Stimulated activated CD8-positive, alpha-beta memory T cell treated with anti-CD3 and anti-CD28 coated beads, Interleukin-4, amount 100 ng/mL, for 4 hours (primary cell): ENCODE measurements at places on chromosomes 11 and 22.

DNA sequence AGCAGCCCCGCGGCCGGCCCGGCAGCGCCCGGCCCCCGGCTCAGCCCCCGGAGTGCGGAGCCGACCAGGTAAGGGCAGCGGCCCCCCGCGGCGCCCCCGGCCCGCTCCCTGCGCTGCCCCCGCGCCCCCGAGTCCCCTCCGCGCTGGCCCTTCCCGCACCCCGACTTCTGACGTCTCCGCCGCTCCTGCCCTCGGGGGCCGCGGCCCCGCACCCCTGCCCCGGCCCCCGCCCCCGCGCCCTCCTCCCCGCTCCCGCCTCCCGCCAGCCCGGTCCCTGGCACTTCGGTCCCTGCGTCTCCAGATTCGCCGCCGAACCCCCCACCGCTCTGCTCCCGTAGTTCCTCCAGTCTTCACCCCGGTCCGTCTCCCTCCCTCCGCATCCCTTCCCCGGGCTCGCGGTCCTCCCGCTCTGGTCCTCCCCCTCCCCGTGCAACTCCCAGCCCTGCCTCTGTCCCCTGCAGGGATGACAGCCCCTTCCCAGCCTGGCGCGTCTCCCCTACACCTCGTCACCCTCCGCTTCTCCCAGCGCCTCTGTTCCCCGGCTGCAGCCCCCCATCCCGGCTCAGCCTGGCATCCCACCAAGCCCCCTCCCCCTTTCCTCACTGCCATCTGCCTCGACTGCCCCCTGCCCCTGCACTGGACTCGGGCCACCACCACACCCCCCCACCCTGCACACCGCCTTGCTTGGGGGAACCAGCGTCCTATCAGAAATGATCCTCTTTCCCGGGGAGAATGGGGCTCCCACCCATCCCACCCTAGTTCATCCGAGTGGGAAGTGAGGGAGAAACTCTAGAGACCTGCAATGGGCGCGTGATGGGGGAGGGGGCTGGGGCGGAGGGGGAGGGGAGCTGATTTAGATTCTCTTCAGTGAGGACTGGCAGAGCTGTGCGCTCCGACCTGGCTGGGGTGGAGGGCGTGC is 531 bp downstream of the GRIK4 start:
- no peak for DNase-seq

GRCh38 chr11:47524291-47524874 is 28.5 kb downstream of the CELF1 start:
- no peak for DNase-seq

DNA sequence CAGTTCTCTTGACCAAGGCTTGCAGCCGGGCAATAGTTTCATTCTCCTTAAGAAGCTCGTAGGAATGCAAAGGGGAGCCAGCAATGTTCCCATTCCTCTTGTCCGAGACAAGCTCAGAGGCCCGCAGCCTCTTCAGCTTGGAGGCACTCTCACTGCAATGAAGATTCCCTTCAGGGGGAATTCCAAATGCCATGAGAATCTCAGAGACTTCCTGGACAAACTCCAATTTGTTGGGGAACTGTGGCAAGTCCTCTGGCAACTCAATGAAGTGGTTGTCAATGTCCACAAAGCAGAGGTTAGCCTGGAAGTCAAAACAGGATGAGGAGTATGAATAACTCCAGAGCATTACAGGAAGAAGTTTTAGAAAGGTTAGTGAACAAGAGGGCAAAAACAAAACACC is 84.4 kb downstream of the DENND5A start:
- DNase-seq: no peak

DNA sequence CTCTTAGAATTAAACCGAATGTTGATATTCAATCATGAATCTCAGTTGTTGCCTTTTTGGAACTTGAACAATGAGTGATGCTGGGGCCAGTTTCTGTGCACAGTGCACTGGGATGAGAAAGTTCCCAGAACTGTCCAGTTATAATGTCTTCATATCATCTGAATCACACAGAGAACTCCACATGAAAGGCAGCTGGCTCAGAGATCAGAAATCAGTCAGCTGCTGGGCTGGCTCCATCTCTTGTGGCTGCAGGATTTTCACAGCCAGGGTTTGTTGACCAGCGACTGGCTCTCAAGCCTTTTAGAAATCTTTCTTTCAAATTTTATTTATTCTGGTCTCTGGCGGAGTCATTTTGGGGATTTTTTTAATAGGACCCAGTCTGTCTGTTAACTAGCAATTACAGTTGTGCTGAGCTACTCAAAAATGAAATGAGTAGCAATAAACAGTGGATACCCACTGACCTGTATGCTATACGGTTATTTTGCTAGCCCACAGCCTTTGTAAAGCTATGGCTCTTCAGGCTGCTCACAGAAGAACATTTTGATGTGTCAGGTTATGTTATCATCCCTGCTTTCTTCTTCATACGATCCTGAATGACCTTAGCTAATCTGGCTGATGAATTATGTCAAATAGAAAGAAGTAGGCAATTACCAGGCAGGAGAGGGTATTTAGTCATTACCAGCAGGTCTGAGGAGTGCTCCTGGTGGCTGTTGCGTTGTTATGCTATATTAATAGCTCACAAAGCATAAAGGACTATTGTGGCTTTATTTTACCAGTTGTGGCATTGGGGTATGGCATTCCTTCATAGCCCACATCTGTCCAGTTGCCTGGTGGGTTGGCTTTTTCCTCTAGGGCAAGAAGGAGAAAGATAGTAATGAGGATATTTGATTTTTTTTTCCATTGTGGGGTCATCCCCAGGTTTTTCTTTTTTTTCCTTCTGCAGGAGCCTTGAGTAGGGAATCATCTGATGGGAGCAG is 3.6 kb downstream of the FAT3 start:
- DNase-seq: no peak

DNA sequence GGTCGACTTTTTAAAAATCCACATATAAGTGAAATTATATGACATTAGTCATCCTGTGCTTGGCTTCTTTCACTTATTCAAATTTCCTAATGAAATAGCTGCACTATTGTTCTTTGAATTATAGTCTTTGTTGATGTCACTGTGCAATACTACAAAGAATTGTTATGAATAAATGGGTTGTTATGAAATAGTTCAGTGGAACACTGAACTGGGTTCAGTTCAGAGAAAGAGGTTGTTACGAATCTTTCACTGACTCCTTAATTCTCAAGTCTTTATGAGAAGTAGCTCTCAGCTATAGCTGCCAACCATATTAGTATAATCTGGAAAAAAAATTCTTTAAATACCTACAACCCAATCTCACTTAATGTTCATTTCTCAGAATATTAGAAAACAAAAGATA is 42.3 kb downstream of the CASP12 start:
- DNase-seq: no peak

- DNase-seq: no peak
Observed at GRCh38 chr11:128511712-128512111, 75.6 kb downstream of the ETS1 start.

DNA sequence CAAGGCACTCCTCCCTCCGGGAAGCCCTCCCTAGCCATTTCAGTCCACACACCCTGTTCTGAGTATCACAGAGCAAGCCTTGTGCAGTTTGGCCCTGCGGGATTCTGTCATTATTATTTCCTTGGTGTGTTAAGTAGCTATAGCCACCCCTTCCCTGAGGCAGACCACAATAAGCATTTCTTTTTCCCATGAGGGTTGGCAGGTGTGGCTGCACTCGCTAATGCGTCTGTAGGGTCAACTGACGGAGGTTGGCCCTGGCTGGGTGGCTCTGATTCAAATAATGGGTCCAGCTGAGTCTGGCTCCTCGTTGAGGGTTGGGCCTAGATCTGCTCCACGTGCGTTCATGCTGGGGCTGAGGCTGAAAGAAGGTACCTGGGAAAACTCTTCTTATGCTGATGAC is 5.1 kb downstream of the F2 start:
- no peak for DNase-seq

DNA sequence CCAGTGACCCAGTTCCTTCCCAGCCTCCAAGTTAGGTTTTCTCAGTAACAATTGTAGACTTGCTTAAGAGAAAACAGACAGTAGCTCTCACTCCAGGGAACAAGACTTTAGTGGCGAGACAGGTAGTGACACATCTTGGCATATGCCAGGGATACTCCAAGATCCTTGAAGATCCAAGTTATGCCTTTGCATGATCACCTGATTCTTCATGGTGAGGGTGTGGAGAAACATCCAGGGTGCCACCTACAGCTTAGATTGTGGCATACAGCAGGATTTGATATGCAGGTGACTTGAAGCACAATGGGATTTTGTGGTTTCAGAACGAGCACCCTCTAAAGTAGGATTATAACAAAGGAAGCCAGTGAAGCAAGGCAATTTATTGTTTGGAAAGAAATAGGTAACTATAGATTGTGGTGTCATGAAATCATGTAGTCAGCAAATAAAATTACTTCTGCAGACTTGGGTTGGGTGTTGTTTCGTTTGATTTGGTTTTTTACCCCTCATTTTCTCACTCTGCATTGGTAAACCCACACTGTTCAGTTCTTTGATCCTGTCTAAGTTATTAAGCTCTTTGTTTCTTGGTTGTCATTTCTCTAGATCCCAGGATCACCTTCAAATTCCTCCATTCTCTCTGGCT is 9.2 kb downstream of the POU2AF3 start:
- no peak for DNase-seq

GRCh38 chr11:72860592-72860991 is 46.4 kb downstream of the ATG16L2 start:
- DNase-seq: no peak

GRCh38 chr11:125394296-125394695 is 101.8 kb downstream of the FEZ1 start:
- DNase-seq: no peak

GRCh38 chr11:11740073-11740702 is 101.6 kb upstream of the USP47 start:
- DNase-seq: no peak

GRCh38 chr11:7536100-7536499 is 22.3 kb downstream of the PPFIBP2 start:
- DNase-seq: no peak

DNA sequence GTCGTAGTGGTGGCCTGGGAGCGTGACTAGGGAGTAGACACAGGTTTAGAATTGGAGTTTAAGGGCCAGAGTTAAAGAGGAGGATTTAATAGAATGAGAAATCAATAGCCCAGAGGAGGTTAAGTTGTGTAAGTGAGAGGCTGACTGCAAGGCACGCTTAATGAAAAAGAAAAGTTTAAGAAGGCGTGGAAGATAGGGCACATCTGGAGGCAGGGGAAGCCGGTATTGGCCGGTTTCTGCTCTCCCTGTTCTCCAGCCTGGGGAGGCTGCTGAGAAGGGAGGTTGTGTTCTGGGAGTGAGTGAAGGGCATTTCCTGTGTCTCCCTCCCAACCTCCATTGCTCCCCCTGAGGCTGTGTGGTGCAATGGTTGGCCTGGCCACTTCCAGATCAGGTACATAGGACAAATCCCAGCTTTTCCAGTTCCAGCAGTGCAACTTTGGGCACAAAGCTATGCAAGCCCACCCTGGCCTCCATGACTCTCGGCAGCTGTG is 6.3 kb downstream of the GRIK4 start:
- DNase-seq: no peak

- no peak for DNase-seq
Observed at GRCh38 chr11:61329871-61330270, 3.0 kb downstream of the DDB1 start.

DNA sequence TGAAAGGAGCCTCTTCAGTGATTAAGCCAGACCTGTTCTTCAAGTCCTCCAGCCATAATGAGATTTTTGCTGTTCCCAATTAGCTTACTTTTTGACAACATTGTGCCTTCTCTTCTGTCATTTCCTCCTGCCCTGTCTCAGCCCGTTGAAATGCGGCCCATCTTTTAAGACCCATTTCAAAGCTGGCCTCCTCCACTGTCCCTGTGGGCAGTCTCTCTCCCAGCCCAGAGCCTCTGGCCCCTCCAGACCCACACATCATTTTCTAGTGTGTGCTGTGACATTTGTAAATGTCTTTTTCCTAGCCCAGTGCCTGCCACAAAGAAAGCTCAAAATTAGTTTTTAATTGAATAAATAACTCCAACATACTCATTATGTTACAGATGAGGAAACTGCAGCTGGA is 70.9 kb downstream of the BUD13 start:
- DNase-seq: no peak

DNA sequence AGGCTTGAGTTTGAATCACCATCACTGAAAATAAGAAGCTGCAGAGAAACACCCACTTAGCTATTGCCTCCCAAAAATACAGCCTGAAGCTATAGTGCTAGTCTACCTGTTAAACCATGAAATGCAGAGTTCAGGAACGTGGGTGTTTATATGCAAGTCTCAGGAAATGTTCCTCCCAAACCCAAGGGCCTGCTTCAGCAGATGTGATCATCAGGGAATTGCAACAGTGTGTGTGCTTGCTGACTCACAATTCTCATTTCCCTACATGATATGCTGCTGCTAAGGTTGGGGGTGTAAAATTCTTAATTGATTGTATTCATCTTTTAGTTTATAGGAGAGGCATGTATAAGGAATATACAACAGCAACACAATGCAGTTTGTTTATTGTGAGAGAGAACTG is 49.6 kb downstream of the NUP98 start:
- no peak for DNase-seq

- no peak for DNase-seq
Observed at GRCh38 chr11:68303083-68303482, 9.3 kb upstream of the LRP5 start.

DNA sequence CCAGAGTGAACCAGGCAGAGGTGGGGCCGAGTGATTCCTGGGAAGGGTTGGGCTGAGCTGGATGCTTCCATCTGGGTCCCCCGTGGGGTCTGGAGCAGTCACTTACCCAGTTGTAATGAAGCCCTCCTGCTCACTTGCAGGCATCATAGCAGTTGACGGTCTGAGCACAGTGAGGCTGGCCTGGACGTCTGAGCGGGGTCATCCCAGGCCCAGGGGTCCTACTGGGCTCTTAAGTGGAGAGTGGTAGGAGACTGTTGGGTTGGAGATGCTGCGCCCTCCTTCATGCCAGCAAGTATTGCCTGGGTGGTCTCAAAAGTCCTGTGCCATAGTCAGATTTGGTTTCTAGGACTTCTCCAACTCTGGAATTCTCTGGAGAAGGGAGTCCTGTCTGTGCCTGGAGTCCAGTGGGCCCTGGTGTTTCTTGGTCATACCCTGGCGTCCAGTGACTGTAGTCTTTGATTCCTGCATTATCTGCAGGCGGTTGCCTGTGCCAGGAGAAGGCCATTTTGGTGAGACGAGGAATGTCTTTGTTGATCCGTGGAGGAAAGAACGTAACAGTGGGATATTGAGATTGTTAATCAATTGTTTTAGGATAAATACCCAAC is 82.3 kb downstream of the TBC1D22A start:
- DNase-seq: no peak
